ENCODE measurements at places on chromosomes 5 and 9.

DNA sequence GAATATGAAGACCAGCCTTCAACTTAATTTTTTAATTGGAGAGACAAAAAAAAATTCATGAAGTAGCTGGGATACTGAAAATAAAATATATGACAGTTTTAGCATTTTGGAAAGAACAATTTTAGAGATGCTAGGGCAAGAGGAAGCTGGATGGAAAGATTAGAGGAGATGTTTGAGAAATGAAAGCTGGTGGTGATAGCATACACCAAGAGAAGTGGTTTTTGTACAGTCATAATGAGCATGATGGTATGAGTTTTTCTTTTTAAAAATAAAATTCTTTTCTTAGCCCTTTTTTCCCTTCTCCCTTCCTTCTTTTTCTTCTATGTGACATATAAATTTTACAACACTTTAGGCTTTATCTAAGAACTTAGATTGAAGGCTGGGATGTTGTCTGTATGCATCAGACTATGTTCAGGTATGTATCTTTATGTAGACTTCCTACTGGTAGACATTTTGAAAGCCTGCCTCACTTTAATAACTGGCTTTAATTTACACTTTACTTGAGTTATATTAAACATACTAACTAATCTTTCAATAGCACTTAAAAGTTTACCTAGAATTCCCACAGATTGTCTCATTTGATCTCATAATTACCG is 522.5 kb downstream of the TLE4 start:
- no peak for DNase-seq

- no peak for DNase-seq
These were observed 98.3 kb downstream of the MRPL36 start for GRCh38 chr5:1701216-1701864.

DNA sequence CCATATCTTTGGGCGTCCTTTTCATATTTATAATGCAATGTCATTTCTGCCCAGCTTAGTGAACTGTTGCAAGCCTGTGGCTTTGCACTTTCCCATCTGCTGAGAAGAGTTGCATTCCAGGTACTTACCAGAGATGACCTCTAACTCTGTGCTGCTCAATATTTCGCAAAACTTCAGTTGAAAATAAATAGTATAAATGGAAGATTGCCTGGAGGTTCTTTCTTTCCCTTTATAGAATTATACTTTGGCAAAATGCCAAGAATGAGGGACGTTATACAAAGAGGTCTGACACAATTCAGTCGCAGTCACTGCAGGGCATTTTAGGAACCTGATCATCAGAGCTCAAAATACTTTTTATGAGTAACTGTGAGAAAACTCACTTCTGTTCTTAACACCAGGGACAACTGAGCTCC is 18.9 kb upstream of the VLDLR start:
- DNase-seq: no peak

DNA sequence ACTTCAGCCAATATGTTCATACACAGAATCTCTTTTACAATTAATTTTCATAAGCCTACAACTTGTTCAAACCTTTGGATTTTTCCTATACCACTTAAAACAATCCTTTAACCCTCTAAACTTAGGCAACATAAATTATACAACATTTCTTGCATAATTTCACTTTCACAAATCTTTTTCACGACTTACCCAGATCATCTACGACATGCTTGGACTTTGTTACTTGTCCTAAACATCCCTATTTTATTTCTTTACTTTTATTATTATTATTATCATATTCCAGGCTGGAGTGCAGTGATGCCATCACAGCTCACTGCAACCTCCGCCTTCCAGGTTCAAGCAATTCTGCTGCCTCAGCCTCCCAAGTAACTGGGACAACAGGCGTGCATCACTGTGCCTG is 68.0 kb downstream of the CACNA1B start:
- no peak for DNase-seq

GRCh38 chr9:87613265-87614111 is 112.4 kb upstream of the CTSL start:
- DNase-seq: no peak

DNA sequence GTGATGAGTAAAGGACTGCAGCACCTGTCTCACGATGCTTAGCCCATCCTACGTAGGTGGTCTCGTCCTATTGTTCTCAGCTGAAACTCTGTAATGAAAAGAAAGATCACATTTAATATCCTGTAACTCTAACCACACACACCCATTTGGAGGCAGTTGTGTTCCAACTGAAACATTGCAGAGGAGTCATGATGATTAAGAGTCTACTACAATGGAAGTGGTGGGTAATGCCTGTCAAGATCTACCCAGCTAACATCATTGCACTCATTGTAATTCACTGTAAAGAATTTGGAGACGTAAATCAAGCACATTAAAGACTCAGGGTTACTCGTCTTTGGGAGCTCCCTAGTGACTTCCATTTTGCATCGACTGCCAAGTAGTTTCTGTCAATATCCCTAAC is 106.0 kb upstream of the PTPN3 start:
- no peak for DNase-seq

DNA sequence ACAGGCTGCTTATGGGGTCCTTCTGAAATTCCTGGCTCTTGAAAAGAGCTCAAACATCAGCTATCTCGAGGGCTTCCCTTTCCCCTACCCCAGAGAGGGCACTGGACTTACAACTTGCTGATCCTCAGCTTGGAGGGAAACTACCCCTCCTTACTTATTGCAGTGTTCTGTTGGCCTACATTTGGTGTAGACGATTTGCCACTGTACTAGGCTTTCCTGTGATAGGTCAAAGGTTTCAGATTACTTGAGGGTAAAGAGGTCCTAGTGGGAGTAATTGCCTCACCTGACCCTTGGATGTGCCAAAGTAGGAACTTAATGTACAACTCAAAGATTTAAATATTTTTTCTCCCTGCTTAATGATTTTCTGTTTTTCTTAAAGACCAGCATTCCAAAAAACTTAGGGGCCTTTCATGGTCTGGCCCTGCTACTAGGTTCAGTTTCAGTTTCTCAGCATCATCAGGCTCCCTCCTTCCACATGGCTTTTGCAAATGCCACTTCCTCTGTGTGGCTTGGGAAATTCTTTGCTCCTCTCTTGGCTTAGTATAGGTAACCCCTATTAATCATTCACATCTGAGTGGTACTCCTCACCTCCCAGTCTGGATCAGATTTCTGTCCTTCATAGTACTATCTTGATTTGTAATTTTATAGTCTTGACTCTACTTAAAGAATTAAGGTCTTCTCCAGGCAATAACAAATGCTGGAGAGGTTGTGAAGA is 32.4 kb downstream of the CYSTM1 start:
- DNase-seq: no peak

DNA sequence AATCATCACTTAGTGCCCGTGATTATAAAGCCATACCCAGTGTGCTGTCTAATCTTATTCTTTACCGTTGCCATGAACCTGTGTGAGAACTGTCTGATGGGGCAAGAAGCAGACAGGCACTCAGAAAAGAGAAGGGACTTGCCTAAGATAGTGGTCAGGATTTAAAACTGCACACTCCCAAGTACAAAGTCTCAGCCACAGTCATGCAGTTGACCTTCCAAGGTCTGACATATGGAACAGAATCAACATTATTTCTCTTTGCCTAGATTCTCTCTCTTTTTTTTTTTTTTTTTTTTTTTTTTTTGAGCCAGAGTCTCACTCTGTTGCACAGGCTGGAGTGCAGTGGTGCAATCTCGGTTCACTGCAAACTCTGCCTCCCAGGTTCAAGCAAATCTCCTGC is 1.9 kb upstream of the PPP2CA start:
- DNase-seq: no peak

DNA sequence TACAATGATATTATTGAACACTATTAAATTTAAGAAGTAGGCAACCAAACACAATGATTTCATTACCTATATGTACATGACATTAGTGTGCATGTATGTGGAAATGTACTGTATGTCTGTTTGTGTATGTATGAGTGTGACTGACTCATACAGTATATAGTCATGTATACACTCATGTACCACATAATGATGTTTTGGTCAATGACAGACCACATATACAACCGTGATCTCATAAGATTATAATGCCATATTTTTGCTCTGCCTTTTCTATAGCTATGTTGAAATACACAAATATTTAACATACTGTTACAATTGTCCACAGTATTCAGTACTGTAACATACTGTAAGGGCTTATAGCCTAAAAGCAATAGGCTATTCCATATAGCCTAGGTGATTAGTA is 19.7 kb downstream of the SVEP1 start:
- DNase-seq: no peak

GRCh38 chr5:61612431-61612830 is 280.4 kb downstream of the ZSWIM6 start:
- no peak for DNase-seq

- DNase-seq: no peak
These were observed 5.9 kb upstream of the ERAP2 start for GRCh38 chr5:96870094-96871026.

DNA sequence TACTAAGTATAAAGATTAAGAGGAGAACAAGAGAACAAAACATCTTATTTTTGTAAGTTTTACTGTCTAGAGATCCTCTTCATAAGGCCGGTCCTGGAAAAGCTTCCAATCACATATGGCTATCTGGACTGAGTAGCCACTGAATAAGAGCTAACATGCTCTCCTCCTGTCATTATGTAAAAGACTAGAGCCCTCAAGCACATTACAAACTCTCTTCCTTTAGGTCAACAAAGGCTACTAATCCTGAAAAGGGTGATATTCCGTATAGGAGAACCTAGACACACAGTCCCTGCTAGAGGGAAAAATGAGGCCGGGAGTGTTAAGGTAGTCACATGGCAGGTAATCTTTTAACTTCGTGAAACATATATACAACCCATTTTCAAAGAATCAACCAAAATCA is 665.6 kb downstream of the EFNA5 start:
- no peak for DNase-seq

GRCh38 chr9:128215491-128216409 is 12.6 kb downstream of the DNM1 start:
- no peak for DNase-seq

- DNase-seq: peak; percentile 55
These were observed at the start of gene MEGF10 for GRCh38 chr5:127290019-127290945. TSS of gene MEGF10 (plus strand) at chr5:127290796. CDS start at chr5:127331309, 40,513 bp downstream.

GRCh38 chr5:167472566-167473108 is 818.8 kb upstream of the WWC1 start:
- no peak for DNase-seq

- no peak for DNase-seq
These were observed 355 bp downstream of the TLE4 start for GRCh38 chr9:79572032-79572607.

GRCh38 chr9:98811051-98811650 is 3.7 kb downstream of the GALNT12 start:
- no peak for DNase-seq

DNA sequence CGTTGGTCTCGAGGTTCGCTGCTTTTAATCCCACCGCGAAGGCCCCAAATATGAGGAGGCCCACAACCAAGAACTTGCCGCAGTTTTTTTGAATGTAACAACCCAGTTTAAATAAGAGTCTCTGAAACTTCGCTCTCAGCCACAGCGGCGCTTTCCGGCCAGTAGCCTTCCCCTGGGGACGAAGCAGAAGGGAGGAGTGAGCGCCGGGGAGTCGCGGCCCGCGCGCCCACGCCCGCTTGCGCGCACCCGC is 10.4 kb downstream of the PTCH1 start:
- no peak for DNase-seq

GRCh38 chr5:41575110-41575779 is 64.8 kb upstream of the PLCXD3 start:
- DNase-seq: no peak

- no peak for DNase-seq
These were observed 86.5 kb upstream of the SGCD start for GRCh38 chr5:156240414-156240813.
